Activated CD4-positive, alpha-beta T cell treated with anti-CD3 and anti-CD28 coated beads for 36 hours (primary cell): ENCODE measurements at places on chromosomes 1 and 21. TPM values are rescaled to one million over a fixed set of nuclear protein-coding genes. Genes with fewer than 3 reads are reported as not detected.

HAX1 gene
- 177 TPM for total RNA-seq

DVL1 gene
- total RNA-seq = 35.3 TPM

MPL gene
- not detected for total RNA-seq

LYPD8 gene
- total RNA-seq = not detected

EPS8L3 gene
- total RNA-seq = not detected

RXFP4 gene
- total RNA-seq = not detected

TSPAN1 gene
- total RNA-seq = not detected

DNM3 gene
- total RNA-seq = 1.1 TPM

S100A9 gene
- not detected for total RNA-seq

HDAC1 gene
- total RNA-seq = 132 TPM

KRTAP19-1 gene
- total RNA-seq = not detected

DNA sequence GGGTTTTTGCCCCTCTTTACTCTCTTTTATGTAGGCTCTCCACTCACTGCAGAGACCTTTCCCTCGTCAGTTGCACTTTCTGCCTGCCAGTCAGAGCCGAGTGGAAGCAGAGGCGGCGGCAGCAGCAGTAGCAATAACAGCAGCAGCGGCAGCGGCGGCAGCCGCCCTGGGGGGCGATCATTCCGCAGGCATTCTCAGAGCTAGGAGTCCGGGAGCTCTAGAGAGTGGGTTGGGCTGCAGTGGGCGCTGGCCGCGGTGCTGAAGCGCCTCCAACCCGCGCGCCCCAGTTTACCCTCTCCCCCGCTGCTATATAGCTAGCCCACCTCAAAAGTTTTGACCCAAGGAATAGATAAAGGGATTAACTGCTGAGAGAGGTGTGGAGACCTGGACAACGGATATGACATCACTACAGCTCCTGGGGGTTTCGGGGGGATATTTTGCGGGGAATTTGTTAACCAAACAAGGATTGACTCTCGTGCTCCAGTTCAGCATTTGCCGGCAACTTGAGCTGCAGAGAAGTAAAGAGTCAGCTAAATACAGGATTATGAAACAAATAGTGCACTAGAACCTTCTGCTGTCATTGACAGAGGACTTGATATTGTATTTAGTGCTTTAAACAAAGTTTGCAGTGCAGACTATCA is at the start of gene OLFM3:
TSS of gene OLFM3 (minus strand) at position 102 of the 641 bp plus-strand sequence.
- no peak within 1 kb of the TSS for H3K27ac ChIP-seq
- H3K4me3 ChIP-seq = no peak within 1 kb of the TSS
- no peaks in the 10 kb centered on the region for H3K36me3 ChIP-seq
- H3K27me3 ChIP-seq = peaks cover 17% of the 10 kb centered on the region
- peak; percentile 12 for DNase-seq
- H3K4me1 ChIP-seq = no peaks in the 10 kb centered on the region

GRCh38 chr1:75548721-75549480 is 62.0 kb downstream of the SLC44A5 start:
- peaks cover 4% of the 10 kb centered on the region for H3K27me3 ChIP-seq
- H3K36me3 ChIP-seq = no peaks in the 10 kb centered on the region
- H3K4me3 ChIP-seq = no peak overlapping the region
- H3K27ac ChIP-seq = no peak overlapping the region
- no peaks in the 10 kb centered on the region for H3K4me1 ChIP-seq

- no peaks in the 10 kb centered on the region for H3K27me3 ChIP-seq
- H3K27ac ChIP-seq = peak overlapping the region; percentile 29
- no peak overlapping the region for H3K4me3 ChIP-seq
- no peaks in the 10 kb centered on the region for H3K4me1 ChIP-seq
These were observed 5.8 kb upstream of the MAGOH start for GRCh38 chr1:53244141-53244540.

GRCh38 chr21:25560271-25560685 is 47.0 kb downstream of the MRPL39 start:
- H3K27me3 ChIP-seq = no peaks in the 10 kb centered on the region
- peak overlapping the region; percentile 93 for H3K4me3 ChIP-seq
- peak overlapping the region; percentile 100 for H3K27ac ChIP-seq
- DNase-seq = no peak
- H3K4me1 ChIP-seq = peaks cover 55% of the 10 kb centered on the region
- peaks cover 38% of the 10 kb centered on the region for H3K36me3 ChIP-seq

GRCh38 chr1:104056786-104057185 is 307.1 kb downstream of the AMY1C start:
- H3K27me3 ChIP-seq = no peaks in the 10 kb centered on the region
- H3K4me1 ChIP-seq = no peaks in the 10 kb centered on the region
- no peak overlapping the region for H3K27ac ChIP-seq
- DNase-seq = no peak
- no peak overlapping the region for H3K4me3 ChIP-seq

DNA sequence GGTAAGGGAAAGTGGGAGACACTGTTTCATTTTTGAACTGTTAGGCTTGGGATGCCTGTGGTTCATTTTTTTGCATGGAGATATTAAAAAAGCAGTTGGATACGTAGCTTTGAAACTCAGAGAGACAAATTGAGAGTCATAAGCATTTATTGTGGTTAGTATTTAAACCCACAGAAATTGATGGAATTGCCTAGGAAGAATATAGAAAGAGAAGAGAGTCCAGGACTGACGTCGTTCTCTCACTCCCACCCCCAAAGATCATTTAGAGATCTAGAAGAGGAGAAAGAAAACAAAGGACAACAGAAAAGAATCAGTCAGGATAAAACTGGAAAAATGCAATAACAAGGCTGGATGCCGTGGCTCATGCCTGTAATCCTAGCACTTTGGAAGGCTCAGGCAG is 73.2 kb upstream of the BMP8A start:
- H3K27me3 ChIP-seq = no peaks in the 10 kb centered on the region
- no peak overlapping the region for H3K27ac ChIP-seq
- H3K4me3 ChIP-seq = no peak overlapping the region
- H3K4me1 ChIP-seq = peaks cover 27% of the 10 kb centered on the region

- no peaks in the 10 kb centered on the region for H3K4me1 ChIP-seq
- no peak overlapping the region for H3K4me3 ChIP-seq
- DNase-seq = no peak
- peaks cover 2% of the 10 kb centered on the region for H3K36me3 ChIP-seq
- H3K27ac ChIP-seq = no peak overlapping the region
These were observed 239.0 kb downstream of the SDCCAG8 start for GRCh38 chr1:243494741-243495431.

DNA sequence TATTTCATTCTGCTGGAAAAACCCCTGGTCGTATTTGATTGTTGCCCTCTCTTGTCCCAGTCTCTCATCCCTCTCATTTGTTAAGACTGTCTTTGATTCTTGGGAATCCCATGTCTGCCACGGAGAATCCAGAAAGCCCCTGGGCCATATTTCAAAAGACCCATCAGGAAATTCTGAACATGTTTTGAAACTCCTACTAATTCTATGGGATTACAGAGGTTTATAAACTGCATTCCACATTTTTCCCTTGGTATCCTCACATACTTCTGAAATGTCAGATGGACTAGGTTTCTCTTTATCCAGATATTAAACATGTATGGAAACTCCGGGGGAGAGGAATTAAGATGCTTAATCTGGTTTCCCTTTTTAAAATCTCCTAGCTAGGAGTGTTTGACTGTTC is 80.0 kb downstream of the HUNK start:
- H3K36me3 ChIP-seq = no peaks in the 10 kb centered on the region
- DNase-seq = no peak
- no peak overlapping the region for H3K27ac ChIP-seq
- no peaks in the 10 kb centered on the region for H3K4me1 ChIP-seq
- peaks cover 2% of the 10 kb centered on the region for H3K27me3 ChIP-seq

DNA sequence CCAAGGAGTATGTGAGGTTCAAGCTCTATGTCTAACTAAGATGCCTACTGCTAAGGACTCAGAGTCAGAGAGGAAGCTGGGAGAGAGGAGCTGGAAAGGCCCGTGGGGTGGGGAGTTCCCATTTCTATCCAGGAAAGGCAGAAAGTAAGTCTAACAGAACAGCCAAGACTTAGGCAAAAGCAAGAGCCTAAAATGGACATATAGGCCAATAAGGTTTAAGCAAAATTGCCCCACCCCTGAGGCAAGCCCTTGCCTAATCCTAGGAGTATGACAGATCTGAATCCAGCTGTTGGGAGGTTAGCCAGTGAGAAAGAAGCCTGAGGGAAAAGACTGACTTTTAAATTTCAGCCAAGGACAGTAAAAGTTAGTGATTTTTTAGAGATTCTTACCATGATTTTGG is 1.6 kb upstream of the KLHDC9 start:
- peaks cover 23% of the 10 kb centered on the region for H3K36me3 ChIP-seq
- DNase-seq = no peak
- H3K27me3 ChIP-seq = no peaks in the 10 kb centered on the region
- H3K4me1 ChIP-seq = peaks cover 52% of the 10 kb centered on the region
- H3K4me3 ChIP-seq = no peak overlapping the region

DNA sequence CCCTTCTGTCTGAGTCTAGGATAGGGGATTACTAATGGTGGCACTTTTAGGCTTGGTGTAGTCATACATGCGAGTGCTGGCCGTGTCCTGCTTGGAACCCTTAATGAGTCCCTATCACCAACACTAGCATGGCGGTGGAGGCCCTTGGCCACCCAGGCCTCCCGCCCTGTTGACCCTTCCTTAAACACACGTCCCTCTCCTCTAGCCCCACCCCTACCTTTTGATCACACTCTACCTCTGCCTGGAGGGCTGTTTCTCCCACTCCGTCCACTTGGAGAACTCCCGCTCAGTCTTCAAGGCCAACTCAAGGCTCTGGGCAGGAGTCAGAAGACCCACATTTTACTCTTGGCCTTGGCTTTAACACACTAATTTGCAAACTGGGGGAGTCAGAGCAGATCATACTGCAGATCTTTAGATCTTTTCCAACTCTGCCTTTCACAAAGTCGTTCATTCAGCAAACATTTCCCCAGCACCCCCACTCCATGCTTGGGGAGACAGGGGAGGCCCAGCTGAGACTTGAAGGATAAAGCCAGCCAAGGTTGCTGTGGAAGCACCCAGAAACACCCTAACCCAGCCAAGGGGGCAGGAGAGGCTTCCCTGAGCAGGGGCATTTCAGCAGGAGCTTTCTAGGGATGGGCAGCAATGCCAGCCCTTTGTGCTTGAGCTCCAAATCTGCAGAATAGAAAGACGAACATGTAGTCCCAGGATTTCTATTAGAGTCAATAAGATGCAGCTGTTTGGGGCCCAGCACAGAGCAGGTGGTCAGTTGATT is 1.9 kb downstream of the PODN start:
- H3K36me3 ChIP-seq = no peaks in the 10 kb centered on the region
- H3K27me3 ChIP-seq = peaks cover 37% of the 10 kb centered on the region
- H3K4me1 ChIP-seq = peaks cover 4% of the 10 kb centered on the region
- no peak overlapping the region for H3K27ac ChIP-seq
- no peak overlapping the region for H3K4me3 ChIP-seq

DNA sequence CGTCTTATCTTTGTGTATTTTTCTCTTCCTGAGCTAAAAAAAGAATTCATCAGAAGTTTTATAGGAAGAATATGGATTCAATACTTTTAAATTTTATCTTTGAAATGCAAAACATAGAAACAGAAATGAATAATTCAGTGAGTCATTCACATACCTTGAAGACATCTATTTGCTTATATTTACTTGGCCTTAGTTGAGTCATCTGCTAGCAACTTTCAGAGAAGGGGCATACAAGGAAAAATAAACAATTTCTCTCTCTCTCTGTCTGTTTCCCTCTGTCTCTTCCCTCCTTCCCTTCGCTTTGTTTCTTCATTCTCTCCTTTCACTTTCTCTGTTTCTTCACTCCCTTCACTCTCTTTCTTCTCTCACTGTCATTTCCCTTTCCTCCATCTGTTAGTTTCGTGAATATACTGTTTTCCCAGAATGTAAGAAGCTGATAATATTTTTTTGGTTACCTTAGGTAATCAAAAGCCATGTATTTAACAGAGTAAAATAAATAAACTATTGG is 477.2 kb downstream of the BRINP3 start:
- H3K27me3 ChIP-seq = no peaks in the 10 kb centered on the region
- no peak overlapping the region for H3K4me3 ChIP-seq
- no peak for DNase-seq
- no peaks in the 10 kb centered on the region for H3K36me3 ChIP-seq
- no peaks in the 10 kb centered on the region for H3K4me1 ChIP-seq
- no peak overlapping the region for H3K27ac ChIP-seq

GRCh38 chr1:98232678-98233077 is 311.8 kb upstream of the DPYD start:
- no peaks in the 10 kb centered on the region for H3K36me3 ChIP-seq
- DNase-seq = no peak
- no peaks in the 10 kb centered on the region for H3K4me1 ChIP-seq
- no peak overlapping the region for H3K4me3 ChIP-seq
- no peaks in the 10 kb centered on the region for H3K27me3 ChIP-seq

DNA sequence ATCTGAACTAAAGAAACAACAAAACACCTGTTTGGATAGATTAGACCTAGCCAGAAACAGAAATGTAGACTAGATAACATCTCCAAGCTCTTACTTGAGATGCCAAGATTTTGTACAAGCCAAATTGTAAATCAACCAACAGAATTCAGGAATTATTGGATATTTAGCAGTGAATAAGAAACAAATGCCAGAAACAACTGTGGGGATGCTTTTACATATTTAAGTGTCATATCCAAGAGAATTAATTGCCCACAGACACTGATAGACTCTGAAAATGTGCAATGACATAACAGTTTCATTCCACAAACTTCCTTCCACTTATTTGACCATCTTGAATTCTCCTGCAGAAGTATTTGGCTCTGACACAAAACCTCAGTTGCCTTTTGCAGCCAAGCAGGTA is 92.3 kb downstream of the SGIP1 start:
- H3K4me3 ChIP-seq = no peak overlapping the region
- no peak overlapping the region for H3K27ac ChIP-seq
- peaks cover 5% of the 10 kb centered on the region for H3K27me3 ChIP-seq
- DNase-seq = no peak
- H3K36me3 ChIP-seq = no peaks in the 10 kb centered on the region
- peaks cover 15% of the 10 kb centered on the region for H3K4me1 ChIP-seq
